ENCODE measurements at places on chromosomes 6 and 20.

- no peak for DNase-seq
Measured at GRCh38 chr20:36308353-36308752, 2.2 kb downstream of the DLGAP4 start.

DNA sequence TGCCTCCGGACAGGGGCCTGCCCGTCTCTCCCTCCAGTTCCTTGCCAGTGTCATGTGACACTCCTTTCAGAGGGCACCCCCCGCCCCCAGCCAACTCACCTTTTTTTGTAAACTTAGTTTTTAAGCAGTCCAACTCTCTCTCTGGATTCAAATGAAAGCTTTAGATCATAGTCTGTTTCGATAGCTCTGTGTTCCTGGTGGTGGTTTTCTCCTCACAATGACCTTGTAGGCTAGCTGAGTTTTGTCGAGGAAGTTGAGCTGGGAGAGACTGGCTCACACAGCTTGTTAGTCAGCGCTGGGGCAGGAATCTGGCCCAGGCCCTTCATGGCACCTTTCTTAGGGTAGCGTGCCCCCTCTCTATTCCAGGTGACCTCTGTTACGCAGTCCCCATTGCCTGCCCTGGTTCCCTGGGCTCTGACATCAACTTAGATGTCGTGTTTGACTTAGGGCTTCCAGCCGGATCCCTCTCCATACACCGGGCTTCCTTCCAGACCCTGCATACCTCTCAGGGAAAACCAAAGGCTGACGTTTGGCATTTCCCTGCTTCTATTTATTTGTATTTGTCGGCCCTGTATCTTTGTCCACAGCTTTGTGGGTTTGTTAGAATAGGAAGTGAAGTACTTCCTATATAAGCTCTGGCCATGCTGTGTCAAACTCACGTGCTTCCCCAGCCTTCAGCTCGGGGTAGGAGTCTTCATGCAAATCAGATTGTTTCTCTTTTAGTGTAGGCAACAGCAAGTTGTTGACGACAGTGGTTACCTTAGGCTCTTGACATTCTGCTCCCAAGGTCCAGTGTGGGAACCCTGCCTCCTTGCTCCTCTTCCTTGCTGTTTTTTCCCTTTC lies 12.7 kb downstream of the IGF2R start:
- peak; percentile 75 for DNase-seq

GRCh38 chr6:75745404-75745803 lies 3.6 kb upstream of the MYO6 start:
- no peak for DNase-seq

DNA sequence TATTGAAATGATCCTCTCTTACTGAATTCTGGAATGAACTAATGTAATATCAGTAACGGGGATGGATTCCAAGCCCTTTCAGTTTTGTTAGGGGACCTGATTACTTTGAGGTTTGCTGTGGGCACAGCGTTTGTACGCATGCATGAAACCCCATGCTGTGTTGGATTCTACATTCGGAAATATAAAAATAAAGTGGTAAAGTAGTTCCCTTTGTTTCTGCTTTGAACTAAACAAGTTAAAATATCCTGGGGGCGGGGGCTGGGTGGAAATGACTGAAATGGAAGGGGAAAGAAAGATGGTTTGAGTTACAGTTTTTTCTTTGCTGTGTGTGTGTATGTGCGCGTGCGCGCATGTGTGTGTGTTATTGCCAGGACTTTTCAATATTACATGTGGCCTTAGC lies 196.5 kb upstream of the OPRM1 start:
- no peak for DNase-seq

- DNase-seq: no peak
Measured at GRCh38 chr6:54516321-54516720, 208.1 kb downstream of the TINAG start.

- no peak for DNase-seq
Measured at GRCh38 chr20:4810426-4811019, 88.8 kb downstream of the PRND start.

GRCh38 chr6:135269481-135269891 lies 88.4 kb downstream of the MYB start:
- DNase-seq: no peak

GRCh38 chr20:50247196-50248094 lies 56.8 kb downstream of the CEBPB start:
- DNase-seq: no peak

DNA sequence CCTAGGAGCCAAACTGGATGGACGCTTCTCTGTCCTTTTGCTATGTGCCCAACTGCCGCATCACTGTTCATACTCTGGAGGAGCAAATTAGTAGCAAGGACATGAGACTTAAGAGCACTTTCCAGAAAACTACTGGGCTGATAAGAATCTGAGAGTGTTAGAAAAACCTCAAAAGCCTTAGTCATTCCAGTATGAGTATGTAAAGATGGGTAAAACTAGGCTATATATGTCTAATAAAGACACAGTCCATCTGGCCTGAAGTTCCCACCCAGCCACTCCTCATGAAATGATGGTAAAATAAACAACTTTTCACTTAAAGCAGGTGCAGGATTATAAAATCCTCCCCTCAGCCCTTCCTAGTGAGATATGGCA lies 30.6 kb downstream of the SHLD1 start:
- no peak for DNase-seq

DNA sequence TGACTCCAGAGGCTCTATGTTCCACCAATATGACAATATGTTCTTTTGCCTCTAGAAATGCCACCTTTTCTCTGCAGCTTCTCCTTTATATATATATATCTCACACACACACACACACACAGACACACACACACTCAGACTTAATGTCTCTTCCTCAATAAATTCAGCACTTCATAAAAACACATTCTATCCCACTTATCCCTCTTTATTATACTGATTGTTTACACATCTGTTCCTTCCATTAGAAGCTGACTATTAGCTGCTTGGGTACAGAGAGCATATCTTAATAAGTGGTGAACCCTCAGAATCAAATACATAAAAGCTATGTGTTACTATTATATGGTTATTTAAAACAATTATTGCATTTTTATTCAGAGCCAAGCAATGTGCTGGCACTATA lies 23.3 kb downstream of the NRSN1 start:
- DNase-seq: no peak

DNA sequence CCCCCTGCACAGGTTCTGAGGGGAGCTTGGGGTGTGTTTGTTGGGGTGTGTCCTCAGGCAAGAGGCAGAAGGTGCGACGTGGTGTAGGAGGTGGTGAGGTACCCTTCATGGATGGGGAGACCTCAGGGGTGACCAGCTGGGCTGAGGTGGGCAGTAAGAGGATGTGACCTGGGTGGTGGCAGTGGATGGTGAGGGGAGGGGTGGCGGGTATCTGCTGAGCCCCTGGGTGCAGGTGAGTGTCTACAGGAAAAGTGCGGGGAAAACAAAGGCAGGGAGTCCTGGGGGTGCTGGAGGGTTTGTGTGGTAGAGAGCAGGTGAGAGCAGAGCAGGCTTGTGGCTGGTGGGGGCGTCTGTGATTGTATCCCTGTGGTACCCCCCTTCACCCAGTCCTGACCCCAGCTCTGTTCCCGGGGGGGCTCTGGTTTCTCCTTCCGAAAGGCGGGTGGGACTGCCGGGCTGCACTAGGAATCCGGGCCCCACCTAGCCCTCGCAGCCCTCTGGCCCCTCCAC lies 631 bp downstream of the RAET1L start:
- DNase-seq: no peak

- no peak for DNase-seq
Measured at GRCh38 chr20:23116311-23117089, 30.4 kb upstream of the CD93 start.

DNA sequence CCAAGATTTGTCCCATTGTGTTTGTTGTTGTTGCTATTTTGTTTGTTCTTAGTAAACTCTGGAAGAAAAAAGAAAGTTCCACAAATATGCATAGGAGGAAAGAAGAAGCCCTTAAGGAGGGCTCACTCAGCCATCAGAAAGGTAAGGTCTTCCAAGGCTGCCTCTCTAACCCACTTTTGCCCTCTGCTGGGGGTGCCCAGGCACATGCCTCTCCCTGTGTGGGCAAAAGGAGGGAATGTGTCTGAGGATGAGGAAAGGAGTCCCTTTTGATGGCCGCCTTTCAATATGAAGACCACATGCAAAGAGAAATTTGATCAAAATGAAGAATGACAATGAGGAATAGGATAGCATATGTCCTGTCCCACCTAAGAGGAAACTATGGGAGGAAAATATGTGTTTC lies 248.2 kb upstream of the POU3F2 start:
- no peak for DNase-seq

DNA sequence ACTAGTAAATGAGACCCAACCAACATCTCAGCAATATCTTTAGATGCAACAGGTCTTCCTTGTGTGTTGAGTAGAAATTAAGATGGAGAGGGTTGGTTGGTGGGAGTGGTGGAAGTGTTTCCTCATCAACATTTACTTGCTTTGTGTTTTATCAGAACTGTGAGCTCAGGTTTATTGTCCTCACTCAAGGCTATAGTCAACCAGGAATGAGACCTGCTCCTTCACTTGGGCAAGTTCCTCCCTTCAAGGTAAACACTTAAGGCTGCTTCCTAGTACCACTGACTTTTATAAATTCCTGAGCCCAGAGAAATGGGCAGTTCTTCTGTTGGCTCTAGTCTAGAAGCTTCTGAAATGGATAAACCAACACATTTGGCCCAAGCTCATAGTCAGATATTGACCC lies 48.9 kb upstream of the MOCS1 start:
- DNase-seq: no peak

- DNase-seq: no peak
Measured at GRCh38 chr6:149247385-149247763, 70.1 kb upstream of the TAB2 start.

DNA sequence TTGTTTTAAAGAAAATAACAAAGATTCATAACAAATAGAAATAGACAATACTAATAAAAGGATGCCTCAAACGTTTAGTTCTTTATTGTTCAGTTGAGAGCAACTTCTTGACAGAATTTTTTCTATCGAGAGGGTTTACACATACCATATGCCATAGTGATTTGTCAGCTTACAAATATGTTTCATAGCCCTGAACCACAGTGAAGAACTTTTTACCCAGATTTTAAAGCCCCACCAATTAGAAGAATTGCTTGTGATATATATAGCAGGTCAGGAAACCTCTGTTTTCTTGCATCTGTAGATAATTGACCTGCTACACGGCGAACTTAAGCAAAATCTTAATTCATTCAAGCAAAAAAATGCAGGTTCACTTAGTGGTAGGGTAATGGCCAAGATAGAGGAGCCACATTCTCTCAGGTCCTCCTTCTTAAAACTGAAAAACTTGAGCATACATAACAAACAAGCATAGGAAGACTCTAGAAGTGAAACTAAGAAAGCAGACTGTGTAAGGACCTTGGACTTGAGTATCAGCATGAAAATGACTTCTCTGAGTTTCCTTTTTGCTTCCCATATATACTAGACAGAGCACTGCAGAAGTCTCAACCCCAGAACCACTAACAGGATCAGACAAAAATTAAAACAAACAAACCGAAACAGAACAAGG lies 39.5 kb downstream of the CRISP1 start:
- no peak for DNase-seq

GRCh38 chr20:5509803-5510202 lies 193.0 kb upstream of the PROKR2 start:
- DNase-seq: no peak

All from activated CD8-positive, alpha-beta memory T cell treated with anti-CD3 and anti-CD28 coated beads, Interleukin-2, amount 10 ng/mL, durations not matched to agents 7 days and 5 days (primary cell).